ENCODE measurements at places on chromosomes 12 and 14.

GRCh38 chr14:102930138-102930752 is 7.8 kb downstream of the AMN start:
- no peak for DNase-seq

GRCh38 chr14:91371011-91371989 is 46.3 kb downstream of the CCDC88C start:
- no peak for DNase-seq

GRCh38 chr14:71554959-71555612 is 377.1 kb upstream of the RGS6 start:
- DNase-seq, result no peak

DNA sequence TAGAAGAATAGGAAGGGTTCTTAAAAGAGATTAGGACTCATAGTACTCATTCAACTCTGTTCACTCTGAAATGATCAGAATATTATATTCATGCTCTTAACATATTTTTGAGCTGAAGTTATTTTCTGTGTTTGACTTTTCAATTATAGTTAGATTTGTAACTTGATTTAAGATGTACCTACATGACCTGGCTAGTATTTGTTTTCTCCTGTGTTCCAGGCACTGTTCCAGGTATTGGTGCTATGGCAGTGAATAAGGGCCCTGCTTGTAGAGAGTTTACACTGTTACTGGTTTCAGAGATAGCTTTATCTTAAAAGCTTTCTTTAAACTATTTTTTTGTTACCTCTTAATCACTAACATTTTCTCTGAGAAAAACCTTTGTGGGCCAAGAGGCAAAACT is 19.1 kb upstream of the SLC17A8 start:
- DNase-seq, result no peak

- no peak for DNase-seq
These were observed 9.8 kb downstream of the GALNT4 start for GRCh38 chr12:89514751-89515150.

GRCh38 chr12:19402743-19403431 is 36.4 kb upstream of the AEBP2 start:
- DNase-seq, result no peak

DNA sequence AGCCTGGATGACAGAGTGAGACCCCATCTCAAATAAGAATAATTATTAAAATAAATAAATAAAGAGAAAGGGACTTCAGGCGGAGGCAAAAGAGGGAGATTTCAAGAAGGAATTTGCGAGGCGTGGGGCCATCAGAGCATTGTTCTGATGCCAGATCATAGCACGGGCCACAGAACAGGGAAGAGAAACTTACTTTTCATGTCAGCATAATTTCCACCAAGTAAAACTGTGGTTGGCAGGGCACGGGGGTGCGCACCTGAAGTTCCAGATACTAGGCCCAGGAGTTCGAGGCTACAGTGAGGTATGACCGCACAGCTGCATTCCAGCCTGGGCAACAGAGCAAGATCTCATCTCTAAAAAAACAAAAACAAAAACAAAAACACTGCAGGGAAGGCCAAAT is 11.0 kb upstream of the PLBD1 start:
- DNase-seq, result no peak

DNA sequence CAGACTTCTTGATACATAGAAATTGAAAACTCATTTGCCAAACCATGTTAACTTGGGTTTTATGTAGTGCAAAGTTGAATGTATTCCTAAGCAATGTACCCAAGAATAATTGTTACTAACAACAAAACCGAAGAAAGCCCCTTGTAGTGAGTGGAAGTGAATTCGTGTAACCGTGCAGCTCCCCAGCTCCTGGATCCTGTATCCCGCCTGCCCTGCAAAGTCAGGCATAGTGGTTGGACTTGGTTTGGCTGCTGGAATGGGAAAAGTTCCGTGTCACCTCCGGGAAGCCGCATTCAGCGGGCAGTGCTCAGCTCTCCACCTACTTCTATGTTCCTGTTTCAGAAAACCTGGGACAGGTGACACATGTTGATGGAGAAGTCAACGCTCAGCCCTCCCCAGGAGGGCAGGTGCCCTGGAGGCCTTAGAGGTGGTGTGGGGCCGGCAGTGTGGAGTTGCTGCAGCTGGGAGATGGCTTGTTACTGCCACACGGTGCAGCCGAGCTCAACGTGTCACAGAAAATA is 29.2 kb upstream of the C14orf180 start:
- DNase-seq, result no peak

GRCh38 chr12:45663455-45663854 is 66.1 kb upstream of the ARID2 start:
- no peak for DNase-seq

GRCh38 chr12:47921907-47922306 is 17.1 kb upstream of the VDR start:
- no peak for DNase-seq

DNA sequence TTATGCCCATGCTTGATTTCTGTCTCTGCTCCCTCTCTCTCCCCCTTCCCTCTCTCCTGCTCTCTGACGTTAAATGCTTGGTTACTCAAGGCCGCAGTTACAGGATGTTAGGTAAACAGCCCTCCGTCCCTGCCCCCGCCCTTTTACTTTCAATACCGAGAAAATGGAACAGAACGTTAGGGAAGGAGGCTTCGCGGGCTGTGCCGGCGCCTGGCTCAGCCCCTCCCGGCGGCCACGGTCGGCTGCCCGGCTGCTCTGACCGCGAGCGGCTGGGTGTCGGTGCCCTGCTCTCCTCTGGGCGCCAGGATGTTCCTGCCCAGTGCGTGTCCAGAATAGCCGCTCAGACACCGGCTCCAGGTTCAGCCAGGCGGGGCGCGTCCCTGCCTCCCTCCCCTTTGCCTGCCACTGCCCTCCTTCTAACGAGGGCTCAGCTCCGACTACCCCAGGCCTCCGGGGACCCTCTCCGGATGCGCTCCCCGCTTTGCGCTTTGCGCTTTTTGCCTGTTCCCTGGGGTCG is 166.1 kb downstream of the ADCK1 start:
- DNase-seq, result peak; percentile 17

- no peak for DNase-seq
These were observed 264.9 kb downstream of the SUDS3 start for GRCh38 chr12:118641249-118641648.

DNA sequence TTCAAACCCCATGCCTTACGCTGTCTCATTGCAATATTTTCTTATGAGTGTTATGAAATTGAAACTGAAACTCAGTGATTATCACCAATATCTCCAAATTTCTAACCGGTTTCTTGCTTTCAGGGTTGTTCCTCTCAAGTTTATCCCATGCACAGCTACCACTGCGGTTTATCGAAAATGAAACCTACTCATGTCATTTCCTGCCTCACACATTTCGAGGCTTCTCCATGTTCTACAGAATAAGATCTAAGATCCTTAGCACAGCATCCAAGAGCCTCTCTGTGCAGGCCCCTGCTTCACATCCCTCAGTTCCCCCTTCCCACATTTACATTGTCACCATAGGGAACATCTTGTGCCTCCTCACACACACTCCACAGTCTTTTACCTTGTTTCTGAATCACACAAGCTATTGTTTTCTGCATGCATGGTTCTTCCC is 45.5 kb upstream of the FAR2 start:
- DNase-seq, result no peak

- no peak for DNase-seq
These were observed 86.2 kb upstream of the VASH1 start for GRCh38 chr14:76675046-76675445.

GRCh38 chr14:60227291-60227690 is 21.7 kb upstream of the PPM1A start:
- no peak for DNase-seq

DNA sequence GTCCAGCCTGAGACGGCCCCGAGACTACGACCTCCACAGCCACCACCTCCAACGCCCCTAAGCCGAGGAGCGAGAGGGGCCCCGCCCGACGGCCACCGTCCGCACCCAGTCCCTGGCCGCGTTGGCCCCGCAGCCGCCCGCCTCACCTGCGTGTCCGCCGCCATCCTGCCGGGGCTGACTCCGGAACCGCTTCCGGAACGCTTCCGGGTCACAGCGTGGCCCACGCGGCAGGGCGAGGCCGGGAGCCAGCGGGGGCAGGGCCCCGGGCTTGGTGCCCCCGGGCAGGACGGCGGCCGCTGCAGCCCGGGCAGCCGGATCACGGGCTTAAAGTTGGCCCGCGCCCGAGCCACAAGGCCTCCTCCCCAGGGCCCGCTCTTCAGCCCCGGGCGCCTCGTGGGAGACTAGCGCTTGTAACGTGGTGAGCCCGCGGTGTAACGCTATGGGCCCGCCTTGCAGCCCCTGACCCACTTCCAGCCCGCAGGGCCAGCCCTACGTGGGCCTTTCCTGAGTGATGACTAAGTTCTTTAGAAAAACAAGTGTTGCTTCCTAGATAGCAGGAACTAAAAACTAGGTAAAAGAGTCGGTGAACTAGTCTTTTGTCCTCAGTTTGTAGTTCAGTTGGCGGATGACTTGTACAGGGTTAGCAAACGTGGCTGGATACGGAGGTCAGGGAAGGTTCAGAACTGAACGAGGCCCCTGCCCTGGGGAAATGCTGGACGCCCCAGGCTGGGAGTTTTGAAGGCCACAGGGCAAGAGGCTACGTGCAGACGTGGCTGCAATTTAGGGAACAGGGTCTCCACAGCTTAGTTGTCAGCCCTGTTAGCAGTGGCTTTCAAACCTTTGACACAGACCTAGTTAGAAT is at the start of gene GCN1:
TSS of gene GCN1 (minus strand) at position 182 of the 862 bp plus-strand sequence. CDS start at position 164, 18 bp downstream.
- DNase-seq, result peak; percentile 80

DNA sequence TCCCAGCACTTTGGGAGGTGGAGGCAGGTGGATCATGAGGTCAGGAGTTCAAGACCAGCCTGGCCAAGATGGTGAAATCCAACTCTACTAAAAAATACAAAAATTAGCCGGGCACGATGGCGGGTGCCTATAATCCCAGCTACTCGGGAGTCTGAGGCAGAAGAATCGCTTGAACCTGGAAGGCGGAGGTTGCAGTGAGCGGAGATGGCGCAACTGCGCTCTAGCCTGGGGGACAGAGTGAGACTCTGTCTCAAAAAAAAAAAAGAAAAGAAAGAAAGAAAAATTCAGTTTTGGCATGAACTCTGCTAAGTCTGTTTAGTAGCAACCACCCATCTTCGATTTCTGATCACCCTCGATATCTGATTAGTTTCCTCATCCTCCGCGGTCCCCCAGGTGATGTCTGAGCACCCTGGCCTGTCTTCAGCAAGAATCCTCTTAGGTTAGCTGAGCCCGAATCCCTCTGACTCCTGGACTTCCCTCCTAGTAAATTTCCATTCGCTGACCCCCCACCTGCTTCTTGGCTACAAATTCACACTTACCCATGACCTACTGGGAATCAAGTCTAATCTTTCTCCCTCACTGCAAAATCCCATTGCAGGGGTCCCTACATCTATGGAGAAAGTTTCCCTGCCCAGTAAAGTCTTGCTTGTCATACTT is 879 bp upstream of the HSPB8 start:
- no peak for DNase-seq

- DNase-seq, result no peak
These were observed 25.7 kb downstream of the PYM1 start for GRCh38 chr12:55901881-55902490.

DNA sequence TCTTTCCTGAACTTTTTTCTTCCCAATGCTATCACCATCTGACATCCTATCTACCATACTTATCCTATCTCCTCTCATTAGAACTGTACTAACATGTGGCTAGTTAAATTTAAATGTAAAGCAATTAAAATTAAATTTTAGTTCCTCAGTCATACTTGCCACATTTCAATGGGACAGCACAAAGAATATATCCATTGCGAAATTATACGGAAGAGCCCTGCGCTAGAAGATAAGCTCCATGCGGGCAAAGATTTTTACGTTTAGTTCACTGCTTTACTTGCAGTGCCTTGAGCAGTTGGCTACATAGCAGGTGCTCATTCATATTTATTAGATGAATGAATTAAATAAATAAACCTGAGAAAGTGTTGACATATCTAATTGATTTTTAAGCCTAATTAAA is 33.1 kb downstream of the SEC23A start:
- no peak for DNase-seq

DNA sequence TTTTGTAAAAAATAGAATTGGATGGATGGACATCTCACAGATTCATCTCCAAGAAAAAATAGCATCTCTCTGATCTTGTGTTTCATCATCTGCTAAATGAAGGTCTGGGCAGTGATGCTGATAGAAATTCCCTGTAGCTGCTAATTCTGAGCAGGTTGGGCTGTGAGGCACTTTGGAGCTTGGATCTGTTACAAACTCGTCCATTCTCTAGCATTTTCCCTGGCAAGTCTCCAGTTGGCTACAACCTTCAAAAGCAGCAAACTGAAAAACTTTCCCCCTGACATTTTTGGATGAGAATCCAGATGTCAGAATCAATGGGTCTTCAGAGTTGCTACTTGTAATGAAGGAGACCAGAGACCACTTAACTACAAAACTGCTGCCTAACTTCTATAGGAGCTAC is 72.7 kb downstream of the TPH2 start:
- peak; percentile 13 for DNase-seq

DNA sequence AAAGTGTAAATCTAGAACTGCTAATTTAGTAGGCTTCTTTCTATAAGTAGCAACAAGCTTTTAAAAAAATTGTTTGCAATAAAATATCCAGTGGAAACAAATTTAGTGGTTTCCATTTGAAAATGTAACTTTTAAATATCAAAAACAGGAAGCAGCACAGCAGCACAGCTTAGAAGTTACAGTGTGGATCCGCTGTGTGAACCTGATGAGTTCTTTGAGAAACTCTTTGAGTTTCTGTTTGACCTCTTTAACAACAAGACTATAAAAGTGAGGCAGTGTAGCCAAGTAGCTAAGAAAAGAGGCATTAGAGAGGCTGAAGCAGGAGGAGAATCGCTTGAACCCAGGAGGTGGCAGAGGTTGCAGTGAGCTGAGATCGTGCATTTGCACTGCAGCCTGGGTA is 178.3 kb downstream of the NAV3 start:
- DNase-seq, result no peak

DNA sequence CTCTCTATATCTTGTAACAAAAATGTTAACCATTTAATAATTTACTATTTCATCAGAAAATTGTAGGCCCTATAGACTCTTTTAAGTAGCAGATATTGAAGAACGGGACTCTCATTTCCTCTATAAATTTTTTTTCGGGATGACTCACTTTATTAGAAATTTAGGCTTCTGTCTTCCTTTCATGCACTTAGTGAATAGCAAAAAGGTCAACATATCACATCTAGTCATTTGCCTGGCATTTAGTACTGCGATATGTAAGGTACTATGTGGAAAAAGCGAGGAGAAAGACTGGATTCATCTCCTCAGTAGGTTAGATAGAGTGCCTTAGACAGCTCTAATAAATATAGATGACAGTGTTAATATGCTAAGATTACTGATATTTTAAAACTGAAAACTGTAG is 166.3 kb upstream of the PTPRQ start:
- DNase-seq, result no peak

DNA sequence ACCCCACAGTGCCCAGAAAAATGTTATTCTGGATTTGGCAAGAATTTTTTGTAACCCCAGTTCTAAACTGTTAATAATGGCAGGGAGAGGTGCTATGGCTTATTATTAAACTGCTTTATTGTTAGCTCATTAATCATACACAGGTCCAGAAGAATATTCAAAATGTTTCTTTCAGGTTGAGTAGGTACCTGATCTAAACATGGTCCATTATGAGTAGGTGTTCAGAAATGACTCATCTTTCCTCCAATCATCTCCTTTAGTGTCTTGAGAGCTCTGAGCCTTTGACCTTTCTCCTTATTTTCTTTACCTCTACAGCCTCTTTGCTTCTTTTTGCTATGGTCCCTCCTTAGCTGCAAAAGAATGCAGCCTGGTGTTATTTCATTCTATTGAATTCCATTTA is 211.0 kb upstream of the GARIN6 start:
- no peak for DNase-seq

GRCh38 chr12:54160089-54160488 is 28.7 kb downstream of the SMUG1 start:
- DNase-seq, result no peak

Measured in fibroblast of skin of right quadriceps (primary cell).